Right lung (tissue), 10 donors: ENCODE measurements at places on chromosomes 5 and 9.

DNA sequence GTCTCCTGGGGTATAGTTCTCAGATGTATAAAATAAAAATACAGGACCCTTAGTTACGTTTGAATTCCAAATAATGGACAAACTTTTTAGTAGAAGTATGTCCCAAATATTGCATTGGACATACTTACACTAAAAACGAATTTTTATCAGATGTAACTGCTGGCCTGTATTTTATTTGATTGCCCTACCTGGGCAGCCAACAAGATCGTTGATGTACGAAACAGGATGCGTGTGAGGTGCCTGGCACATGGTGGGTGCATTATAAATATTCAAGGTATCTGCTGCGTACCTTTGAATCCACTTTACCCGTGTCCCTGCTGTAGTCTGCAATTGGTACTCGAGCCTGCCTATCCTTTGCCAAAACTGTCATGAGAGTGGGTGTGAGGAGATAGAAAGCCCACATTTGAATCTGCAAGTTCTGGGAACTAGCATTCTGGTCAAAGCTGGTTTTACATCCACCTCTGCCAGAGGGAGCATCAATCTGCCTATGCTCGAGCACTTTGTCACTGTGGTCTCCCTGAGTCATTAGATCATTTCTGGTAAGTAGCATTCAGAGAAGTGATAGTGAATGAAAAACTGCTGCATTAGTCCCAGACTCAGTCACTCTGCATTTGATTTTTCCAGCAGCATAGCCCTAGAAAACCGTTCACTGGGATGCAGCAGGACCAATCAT, 133.7 kb upstream of the IQGAP2 start:
- no peak for DNase-seq

DNA sequence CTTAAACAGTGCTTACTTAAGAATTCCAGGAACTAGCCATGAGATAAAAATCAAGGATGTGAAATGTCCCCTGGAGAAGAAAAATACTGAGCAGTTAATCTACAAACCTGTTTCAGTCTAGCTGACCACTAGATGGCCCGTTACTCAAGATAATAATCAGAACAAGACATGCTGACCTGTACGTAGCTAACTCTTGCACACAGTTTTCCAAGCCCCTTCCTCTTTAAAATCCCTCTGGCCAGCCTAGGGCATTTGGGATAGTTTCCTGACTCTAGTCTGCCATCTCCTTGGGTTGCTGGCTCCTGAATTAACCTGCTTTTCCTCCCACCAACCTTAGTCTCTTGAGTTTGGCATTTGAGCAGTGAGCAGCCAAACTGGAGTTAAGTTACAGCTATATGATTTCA, 59.2 kb upstream of the TRAF1 start:
- DNase-seq = peak; percentile 20

DNA sequence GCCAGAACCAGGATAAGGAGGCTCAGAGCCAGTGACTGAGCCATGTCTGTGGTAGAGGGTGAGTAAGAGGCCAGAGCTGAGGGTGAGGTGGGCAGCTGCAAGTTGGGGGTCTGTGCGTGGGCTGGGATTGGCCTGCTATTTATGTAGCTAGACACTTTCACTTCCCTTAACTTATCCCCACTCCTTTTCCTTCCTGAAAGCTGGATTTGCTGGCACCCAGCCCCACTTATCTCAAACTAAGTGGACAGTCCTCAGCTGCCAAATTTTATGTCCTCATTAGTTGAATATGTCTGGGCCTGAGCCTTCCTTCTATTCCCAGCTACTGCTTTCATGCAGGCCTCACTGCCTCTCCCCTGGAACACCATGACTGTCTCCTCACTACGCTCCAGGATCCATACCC, at the start of gene CCL21:
TSS of gene CCL21 (minus strand) at position 114 of the 400 bp plus-strand sequence. CDS start at position 44, 70 bp downstream.
- DNase-seq = peak; percentile 76

DNA sequence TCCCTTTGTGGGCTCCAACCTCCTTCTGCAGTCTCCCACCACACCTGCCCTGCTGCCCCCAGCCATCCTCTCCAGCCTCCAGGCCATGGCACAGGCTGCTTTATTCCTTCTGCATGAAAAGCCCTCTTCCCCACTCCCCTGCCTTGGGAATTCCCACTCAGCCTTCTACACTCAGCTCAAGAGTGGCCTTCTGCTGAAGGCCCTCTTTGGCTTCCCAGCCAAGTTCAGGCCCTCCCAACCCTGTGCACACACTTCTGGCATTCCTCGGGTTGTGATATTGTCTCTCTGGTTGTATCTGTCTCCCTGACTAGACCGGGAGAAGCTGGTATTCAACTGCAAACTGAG, 5.7 kb downstream of the SHB start:
- no peak for DNase-seq

- no peak for DNase-seq
These were observed 50.7 kb downstream of the MSX2 start for GRCh38 chr5:174775081-174775480.

DNA sequence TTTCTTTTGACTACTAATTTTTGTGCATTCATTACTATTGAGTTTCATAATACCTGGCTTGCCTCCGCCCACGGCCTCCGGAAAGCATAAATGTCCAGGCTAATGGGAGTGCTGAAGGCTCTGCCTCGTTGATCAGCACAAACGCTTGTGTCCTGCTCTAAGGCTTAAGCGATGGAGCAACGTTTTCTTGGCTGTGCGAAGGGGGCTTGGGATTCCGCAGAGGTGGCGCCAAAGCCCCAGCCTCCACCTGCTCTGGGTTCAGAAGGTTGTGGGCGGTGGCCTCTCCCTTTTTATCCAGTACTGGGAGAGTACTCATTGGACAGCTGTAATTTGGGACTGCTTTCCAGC, 19.7 kb downstream of the ANXA2R start:
- DNase-seq = no peak

DNA sequence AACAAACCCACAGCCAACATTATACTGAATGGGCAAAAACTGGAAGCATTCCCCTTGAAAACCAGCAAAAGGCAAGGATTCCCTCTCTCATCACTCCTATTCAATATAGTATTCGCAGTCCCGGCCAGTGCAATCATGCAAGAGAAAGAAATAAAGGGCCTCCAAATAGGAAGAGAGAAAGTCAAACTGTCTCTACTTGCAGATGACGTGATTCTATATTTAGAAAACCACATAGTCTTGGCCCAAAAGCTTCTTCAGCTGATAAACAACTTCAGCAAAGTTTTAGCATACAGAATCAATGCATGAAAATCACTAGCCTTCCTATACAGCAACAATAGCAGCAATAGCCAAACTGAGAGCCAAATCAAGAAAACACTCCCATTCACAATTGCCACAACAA, 333.7 kb upstream of the EDIL3 start:
- DNase-seq = no peak

DNA sequence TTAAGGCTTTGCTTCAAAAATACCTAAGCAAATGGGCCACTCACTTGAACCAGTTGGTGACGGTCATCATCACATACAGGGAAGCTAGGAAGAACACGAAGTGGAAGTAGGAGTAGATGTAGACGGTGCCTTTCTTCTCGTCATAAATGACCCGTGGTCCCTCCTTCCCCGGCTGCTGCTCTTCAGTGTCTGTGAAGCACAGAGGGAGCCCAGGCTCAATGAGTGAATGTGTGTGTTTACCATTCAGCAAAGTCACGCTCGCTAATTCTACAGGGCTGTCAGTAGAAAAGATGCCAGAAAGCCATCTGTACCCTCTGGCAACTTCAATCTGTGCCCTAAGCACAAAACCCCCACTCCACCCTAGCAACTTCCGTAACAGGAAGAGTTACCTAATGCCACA, 109.8 kb downstream of the SERINC5 start:
- no peak for DNase-seq

DNA sequence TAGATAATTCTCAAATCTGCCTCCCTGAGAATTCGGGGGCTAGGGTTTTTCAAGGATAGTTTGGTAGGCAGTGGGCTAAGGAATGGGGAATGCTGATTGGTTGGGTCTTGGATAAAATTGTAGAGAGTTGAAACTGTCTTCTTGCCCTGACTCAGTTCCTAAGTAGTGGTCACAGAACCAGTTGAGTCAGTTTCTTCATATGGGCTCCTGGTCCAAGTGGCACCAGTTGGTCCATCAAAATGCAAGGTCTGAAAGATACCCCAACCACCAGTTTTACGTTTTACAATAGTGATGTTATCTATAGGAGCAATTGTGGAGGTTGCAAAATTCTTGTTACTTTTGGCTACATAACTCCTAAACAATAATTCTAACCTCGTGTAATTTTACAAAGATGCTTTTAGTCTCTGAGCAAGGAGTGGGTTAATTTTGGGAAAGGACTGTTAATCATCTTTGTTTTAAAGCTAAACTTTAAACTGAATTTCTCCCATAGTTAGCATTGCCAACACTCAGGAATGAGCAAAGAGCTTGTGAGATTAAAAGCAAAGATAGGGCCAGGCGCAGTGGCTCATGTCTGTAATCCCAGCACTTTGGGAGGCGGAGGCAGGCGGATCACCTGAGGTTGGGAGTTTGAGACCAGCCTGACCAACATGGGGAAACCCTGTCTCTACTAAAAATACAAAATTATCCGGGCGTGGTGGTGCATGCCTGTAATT, 7.7 kb downstream of the CDK7 start:
- DNase-seq = no peak

DNA sequence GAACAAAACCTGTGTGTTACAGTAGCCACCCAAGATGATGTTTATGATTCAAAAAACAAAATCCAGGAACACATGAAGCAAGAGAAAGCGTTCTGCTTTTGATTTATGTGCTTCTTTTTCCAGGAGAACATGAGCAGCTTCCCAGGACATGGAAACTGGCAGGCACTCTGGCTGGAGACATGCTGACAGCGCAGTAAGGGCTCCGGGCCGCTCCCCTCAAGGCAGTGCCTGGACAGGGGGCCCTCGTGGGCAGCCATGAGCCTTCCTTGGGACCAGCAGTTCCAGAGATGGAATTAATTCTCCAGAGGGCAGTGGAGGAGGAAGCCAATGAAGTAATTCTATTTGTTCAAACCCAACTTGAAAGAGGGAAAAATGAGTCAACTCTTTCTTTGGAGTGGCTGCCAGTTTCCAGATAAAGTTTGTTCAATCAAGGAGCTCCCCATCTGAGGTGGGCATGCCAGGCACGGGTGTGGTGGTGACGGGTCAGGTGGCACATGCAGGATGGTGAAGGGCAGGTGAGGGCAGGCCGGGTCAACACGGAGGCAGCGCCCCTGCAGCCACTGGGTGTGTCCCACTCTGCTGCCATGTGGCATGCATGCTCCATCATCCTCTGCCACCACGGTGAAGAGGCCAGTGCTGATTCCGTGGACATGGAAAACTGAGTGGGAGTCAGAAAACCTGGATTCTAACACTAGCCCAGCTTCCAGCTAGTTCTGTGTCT, 83.8 kb downstream of the OTULIN start:
- DNase-seq = no peak

DNA sequence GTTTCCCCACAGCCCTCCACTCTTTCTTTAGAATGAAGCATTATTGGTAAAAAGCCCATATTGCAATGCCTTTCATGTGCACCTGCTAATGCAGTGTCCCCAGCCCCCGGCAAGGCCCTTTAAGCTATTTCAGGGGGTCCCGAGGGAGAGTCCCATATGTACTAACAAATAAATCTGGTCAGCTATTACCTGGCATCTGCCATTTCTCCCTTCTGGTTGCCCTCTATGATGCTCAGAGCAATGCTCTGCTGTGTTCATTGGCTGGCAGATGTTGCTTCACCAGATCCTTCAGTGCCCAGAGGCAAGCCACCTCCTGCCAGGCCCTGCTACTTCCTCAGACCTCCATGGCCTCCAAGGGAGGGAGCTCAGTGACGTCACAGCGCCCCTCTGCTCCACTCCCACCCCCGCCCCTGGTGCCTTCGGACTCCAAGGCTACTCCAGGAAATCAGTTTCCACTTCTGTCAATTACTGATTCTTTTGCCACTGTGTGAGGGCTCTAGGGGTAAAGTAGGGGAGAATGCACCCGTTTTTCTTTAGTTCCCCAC, 201.1 kb upstream of the GLRA1 start:
- no peak for DNase-seq

GRCh38 chr9:78358329-78359051, 61.6 kb downstream of the PSAT1 start:
- DNase-seq = no peak

- no peak for DNase-seq
These were observed 46.7 kb downstream of the GRIA1 start for GRCh38 chr5:153537207-153537606.
